Pancreas (tissue), 10 donors: ENCODE measurements at places on chromosomes 13 and 19. TPM values are rescaled to one million over a fixed set of nuclear protein-coding genes. Genes with fewer than 3 reads are reported as not detected.

ZSCAN1 gene
- not detected for total RNA-seq

GRCh38 chr13:63086286-63086685, 1670.6 kb upstream of the PCDH20 start:
- H3K27me3 ChIP-seq = no peaks in the 10 kb centered on the region
- no peak overlapping the region for H3K4me3 ChIP-seq
- no peaks in the 10 kb centered on the region for H3K4me1 ChIP-seq
- no peaks in the 10 kb centered on the region for H3K36me3 ChIP-seq
- no peak for DNase-seq

DNA sequence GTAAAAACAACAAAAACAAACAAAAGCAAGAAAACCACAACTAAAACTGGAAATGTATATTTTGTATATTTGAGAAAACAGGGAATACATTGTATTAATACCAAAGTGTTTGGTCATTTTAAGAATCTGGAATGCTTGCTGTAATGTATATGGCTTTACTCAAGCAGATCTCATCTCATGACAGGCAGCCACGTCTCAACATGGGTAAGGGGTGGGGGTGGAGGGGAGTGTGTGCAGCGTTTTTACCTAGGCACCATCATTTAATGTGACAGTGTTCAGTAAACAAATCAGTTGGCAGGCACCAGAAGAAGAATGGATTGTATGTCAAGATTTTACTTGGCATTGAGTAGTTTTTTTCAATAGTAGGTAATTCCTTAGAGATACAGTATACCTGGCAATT, 17.1 kb downstream of the KLF5 start:
- no peaks in the 10 kb centered on the region for H3K27me3 ChIP-seq
- DNase-seq = no peak
- H3K4me3 ChIP-seq = no peak overlapping the region
- no peak overlapping the region for H3K27ac ChIP-seq
- no peaks in the 10 kb centered on the region for H3K36me3 ChIP-seq
- no peaks in the 10 kb centered on the region for H3K4me1 ChIP-seq

- DNase-seq = no peak
- no peaks in the 10 kb centered on the region for H3K27me3 ChIP-seq
- no peak overlapping the region for H3K27ac ChIP-seq
- no peaks in the 10 kb centered on the region for H3K4me1 ChIP-seq
- no peaks in the 10 kb centered on the region for H3K36me3 ChIP-seq
- H3K4me3 ChIP-seq = no peak overlapping the region
Measured at GRCh38 chr13:52597676-52598075, 44.6 kb upstream of the HNRNPA1L2 start.

DNA sequence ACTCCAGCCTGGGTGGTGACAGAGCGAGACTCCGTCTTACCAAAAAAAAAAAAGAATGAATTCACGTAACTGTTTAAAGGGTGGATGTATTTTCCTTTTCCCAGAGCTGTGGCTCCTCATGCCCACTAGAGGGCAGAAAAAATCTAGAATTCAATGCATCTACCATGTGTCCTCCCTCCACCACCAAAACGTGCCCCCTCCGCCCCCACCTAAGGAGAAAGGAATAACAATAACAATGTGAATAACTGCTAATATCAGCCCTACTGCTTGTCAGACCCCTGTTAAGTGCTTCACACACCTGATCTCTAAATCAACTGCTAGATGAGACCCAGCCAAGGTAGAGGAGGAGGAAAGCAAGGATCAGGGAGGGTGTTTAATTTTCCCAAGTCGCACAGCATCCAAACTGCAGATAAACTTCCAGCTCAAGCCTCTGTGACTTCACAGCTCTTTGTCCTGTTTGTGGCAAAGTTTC, 20.2 kb upstream of the PNMA8B start:
- no peak overlapping the region for H3K4me3 ChIP-seq
- no peaks in the 10 kb centered on the region for H3K36me3 ChIP-seq
- H3K27me3 ChIP-seq = no peaks in the 10 kb centered on the region
- H3K4me1 ChIP-seq = no peaks in the 10 kb centered on the region
- DNase-seq = no peak
- H3K27ac ChIP-seq = no peak overlapping the region

- H3K4me1 ChIP-seq = no peaks in the 10 kb centered on the region
- no peak overlapping the region for H3K27ac ChIP-seq
- no peaks in the 10 kb centered on the region for H3K27me3 ChIP-seq
- no peaks in the 10 kb centered on the region for H3K36me3 ChIP-seq
- H3K4me3 ChIP-seq = no peak overlapping the region
- DNase-seq = no peak
Measured at GRCh38 chr13:71862459-71862943, 4.5 kb downstream of the DACH1 start.

TEKTIP1 gene
- 0.98 TPM for total RNA-seq

DNA sequence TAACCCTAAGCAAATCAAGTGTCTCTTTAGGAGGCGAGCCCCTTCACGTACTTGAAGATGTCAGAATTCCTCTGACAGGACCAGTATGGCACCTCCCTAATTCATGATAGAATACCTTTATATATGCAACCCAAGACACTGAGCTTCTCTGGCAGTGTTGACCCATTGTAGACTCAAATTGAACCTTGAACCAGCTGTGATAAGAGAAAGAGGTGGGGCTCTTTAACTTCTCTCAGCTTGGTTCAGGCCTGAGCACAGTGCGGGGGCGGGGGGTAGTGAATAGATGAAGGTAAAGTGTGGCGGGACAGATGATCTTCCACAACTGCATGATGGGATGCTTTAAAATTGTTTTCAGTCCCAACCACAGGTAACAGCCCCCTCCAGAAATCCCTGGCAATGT, 12.1 kb downstream of the MBNL2 start:
- H3K27ac ChIP-seq = no peak overlapping the region
- DNase-seq = no peak
- peaks cover 61% of the 10 kb centered on the region for H3K4me1 ChIP-seq
- no peaks in the 10 kb centered on the region for H3K36me3 ChIP-seq
- H3K4me3 ChIP-seq = no peak overlapping the region
- no peaks in the 10 kb centered on the region for H3K27me3 ChIP-seq

- peak overlapping the region; percentile 46 for H3K4me3 ChIP-seq
- no peak for DNase-seq
- no peak overlapping the region for H3K27ac ChIP-seq
- no peaks in the 10 kb centered on the region for H3K36me3 ChIP-seq
Measured at GRCh38 chr19:48254529-48254970, 1.2 kb downstream of the CARD8 start.

DNA sequence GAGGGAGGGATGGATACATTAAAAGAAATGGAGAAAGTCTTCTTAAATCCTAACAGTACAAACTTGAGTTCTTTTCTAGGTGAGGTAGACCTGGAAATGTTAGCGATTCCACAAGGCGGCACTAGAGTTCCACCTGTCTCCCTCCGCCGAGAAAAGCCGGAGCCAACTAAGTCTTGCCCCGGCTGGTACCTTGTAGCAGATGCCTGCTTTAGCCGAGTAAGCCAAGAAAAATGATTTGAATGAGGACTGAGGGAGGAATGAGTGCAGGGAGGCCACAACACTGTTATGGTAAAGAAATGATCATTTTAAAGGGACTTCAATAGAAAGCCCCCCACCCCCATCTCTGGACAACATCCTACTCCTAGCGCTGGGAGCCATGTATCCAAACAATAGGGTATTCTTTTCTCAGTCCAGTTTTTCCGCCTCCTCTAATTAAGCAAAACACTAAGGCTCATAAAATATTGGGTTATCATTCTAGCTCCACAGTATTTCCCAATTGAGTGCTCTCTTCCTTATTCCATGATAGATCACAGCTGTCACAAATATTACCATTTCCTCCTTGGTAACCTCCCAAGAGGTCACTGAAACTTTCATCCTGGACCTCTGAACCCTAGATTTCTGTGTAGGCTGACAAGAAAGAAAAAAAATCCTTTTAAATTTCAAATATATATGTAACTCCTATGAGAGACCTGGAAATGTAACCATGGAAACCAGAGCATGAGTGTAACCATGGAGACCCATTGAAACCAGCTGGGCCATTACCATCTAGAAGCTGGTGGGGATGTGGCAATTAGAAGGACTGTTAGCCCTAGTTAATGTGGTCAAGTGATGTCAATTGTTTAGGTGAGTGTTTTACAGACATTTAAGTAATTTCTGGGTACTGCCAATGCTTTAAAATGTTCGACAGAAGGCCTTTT, 58.3 kb downstream of the GPALPP1 start:
- DNase-seq = peak; percentile 79
- H3K4me3 ChIP-seq = peak overlapping the region; percentile 38
- H3K27ac ChIP-seq = no peak overlapping the region

DNA sequence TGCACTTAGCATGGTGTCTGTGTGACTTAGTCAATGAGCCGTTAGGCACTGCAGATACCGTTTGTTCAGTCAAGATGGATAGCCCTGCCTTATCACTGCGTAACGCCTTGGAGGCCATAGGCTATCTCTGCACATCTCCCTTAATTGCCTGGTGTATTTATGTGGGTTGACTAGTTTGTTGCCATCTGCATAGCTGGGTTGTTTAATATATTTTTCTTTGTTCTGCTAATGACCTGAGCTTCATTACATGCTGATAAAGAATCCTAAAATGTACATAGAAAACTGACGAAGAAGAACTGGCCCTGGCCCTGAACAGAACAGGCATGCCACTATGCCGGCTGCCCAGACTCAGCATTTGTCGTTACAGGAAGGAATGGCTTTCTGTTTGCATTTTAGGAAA, 297.8 kb downstream of the SHISA2 start:
- no peaks in the 10 kb centered on the region for H3K27me3 ChIP-seq
- no peak overlapping the region for H3K27ac ChIP-seq
- no peaks in the 10 kb centered on the region for H3K4me1 ChIP-seq
- no peak overlapping the region for H3K4me3 ChIP-seq

GPR12 gene
- not detected for total RNA-seq

TMEM238 gene
- 21.7 TPM for total RNA-seq

- no peaks in the 10 kb centered on the region for H3K4me1 ChIP-seq
- DNase-seq = no peak
- H3K27me3 ChIP-seq = peaks cover 10% of the 10 kb centered on the region
- H3K4me3 ChIP-seq = no peak overlapping the region
Measured at GRCh38 chr13:106415442-106415841, 120.0 kb downstream of the EFNB2 start.

DNA sequence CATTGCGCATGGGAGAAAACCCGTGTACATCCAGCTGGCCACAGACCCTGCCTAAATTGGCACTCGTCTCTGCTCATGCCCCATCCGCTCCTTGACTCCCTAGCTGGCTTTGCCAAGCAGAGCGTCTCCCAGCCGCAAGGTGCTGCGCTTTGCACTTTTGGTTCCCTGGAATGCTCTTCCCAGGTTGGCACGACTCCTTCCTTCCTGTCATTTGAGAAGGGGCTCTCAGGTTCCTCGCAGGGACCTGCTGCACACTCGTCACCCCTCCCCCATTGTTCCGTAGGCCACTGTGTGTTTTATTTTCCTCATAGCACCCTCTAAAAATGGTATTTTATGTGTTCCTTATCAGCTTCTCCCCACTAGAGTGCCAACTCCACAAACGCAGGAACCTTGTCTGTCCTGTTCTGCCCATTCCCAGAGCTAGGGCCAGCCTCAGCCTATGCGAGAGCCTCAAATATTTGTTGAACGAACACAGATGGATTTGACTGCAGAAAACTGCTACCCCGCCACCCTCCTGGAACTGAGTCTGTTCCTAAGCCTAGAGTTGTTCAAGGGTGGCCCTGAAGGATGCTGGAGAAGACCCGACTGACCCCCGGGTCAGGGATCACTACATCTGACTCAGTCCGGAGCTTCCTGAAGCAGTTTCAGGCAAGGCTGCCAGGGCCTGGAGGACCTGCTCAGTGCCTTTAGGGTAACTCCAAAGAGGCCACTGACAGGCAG, 8.4 kb upstream of the CEBPA start:
- DNase-seq = peak; percentile 72
- H3K36me3 ChIP-seq = no peaks in the 10 kb centered on the region
- H3K4me3 ChIP-seq = no peak overlapping the region
- H3K4me1 ChIP-seq = peaks cover 16% of the 10 kb centered on the region
- H3K27me3 ChIP-seq = no peaks in the 10 kb centered on the region
- H3K27ac ChIP-seq = peak overlapping the region; percentile 59

DNA sequence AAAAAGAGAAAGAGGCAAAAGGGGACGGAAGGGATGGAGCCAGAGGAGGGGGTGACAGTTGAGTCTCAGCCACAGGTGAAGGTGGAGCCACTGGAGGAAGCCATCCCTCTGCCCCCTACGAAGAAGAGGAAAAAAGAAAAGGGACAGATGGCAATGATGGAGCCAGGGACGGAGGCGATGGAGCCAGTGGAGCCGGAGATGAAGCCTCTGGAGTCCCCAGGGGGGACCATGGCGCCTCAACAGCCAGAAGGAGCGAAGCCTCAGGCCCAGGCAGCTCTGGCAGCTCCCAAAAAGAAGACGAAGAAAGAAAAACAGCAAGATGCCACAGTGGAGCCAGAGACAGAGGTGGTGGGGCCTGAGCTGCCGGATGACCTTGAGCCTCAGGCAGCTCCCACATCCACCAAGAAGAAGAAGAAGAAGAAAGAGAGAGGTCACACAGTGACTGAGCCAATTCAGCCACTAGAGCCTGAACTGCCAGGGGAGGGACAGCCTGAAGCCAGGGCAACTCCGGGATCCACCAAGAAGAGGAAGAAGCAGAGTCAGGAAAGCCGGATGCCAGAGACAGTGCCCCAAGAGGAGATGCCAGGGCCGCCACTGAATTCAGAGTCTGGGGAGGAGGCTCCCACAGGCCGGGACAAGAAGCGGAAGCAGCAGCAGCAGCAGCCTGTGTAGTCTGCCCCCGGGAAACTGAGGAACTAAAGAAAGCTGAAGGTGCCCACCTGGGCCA, 2.5 kb downstream of the POLR1G start:
- no peaks in the 10 kb centered on the region for H3K27me3 ChIP-seq
- H3K27ac ChIP-seq = no peak overlapping the region
- no peak overlapping the region for H3K4me3 ChIP-seq
- no peaks in the 10 kb centered on the region for H3K36me3 ChIP-seq

CNN1 gene
- 3.6 TPM for total RNA-seq

- H3K4me1 ChIP-seq = no peaks in the 10 kb centered on the region
- H3K4me3 ChIP-seq = no peak overlapping the region
- H3K27ac ChIP-seq = no peak overlapping the region
- DNase-seq = no peak
- no peaks in the 10 kb centered on the region for H3K36me3 ChIP-seq
- no peaks in the 10 kb centered on the region for H3K27me3 ChIP-seq
Measured at GRCh38 chr13:50107205-50107604, 92.0 kb downstream of the KCNRG start.

DNA sequence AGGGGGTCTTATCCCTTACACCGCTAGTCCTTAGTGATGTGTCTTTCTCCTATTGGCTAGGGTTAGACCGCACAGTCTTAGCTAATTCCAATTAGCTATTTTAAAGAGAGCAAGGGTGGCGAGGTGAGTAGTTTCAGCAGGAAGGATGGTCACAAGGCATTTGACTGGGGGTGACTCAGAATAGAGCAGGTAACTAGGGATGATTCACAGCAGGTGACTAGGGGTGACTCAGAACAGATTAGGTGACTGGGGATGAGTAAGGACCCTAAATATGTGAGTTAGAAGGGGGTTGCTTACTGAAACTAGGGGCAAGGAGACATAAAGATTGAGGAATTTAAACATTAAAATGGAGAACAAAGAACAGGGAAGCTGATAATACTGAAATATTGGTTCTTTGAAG, 64.3 kb downstream of the ZNF66 start:
- no peaks in the 10 kb centered on the region for H3K27me3 ChIP-seq
- H3K4me3 ChIP-seq = no peak overlapping the region
- no peaks in the 10 kb centered on the region for H3K4me1 ChIP-seq
- DNase-seq = no peak
- H3K27ac ChIP-seq = no peak overlapping the region

- no peak overlapping the region for H3K27ac ChIP-seq
- H3K4me1 ChIP-seq = no peaks in the 10 kb centered on the region
- no peak for DNase-seq
- no peaks in the 10 kb centered on the region for H3K36me3 ChIP-seq
- H3K4me3 ChIP-seq = no peak overlapping the region
Measured at GRCh38 chr19:8518536-8518935, 4.6 kb upstream of the ZNF414 start.

ELF1 gene
- total RNA-seq = 35.7 TPM
